ENCODE measurements at places on chromosomes 1 and 21.

DNA sequence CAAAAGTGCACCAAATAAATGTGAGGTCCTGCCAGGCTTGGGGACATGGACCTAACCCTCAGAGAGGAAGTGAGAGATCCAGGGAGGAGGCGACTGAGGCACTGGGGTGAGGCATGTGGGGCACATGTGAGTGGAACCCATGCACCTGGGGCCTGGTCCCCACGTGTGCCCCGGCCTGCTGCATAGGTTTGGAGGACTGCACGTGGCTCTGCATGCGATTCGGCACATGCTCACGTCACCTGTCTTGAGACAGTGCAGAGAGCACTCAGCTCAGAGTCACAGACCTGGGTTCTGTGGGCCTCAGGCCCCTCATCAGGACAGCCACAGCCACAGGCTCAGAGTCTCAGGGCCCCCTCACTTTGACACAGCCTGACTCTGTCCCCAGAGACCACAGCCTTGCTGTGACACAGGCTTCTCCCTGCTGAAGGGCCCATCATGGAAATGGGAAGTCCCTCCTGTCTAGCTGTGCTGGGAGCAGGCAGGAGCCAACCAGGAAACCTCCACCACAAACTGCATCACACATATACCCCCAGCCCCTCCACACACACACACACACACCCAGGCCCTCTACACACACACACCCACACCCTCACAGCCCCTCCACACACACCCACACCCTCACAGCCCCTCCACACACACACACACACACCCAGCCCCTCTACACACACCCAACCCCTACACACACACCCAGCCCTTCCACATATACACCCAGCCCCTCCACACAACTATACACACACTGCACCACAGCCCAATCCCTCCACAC is 48.2 kb downstream of the SLC9A1 start:
- H3K27me3 ChIP-seq = no peaks in the 10 kb centered on the region
- no peak for DNase-seq
- H3K36me3 ChIP-seq = peaks cover 17% of the 10 kb centered on the region
- peaks cover 30% of the 10 kb centered on the region for H3K4me1 ChIP-seq
- H3K27ac ChIP-seq = no peak overlapping the region

DNA sequence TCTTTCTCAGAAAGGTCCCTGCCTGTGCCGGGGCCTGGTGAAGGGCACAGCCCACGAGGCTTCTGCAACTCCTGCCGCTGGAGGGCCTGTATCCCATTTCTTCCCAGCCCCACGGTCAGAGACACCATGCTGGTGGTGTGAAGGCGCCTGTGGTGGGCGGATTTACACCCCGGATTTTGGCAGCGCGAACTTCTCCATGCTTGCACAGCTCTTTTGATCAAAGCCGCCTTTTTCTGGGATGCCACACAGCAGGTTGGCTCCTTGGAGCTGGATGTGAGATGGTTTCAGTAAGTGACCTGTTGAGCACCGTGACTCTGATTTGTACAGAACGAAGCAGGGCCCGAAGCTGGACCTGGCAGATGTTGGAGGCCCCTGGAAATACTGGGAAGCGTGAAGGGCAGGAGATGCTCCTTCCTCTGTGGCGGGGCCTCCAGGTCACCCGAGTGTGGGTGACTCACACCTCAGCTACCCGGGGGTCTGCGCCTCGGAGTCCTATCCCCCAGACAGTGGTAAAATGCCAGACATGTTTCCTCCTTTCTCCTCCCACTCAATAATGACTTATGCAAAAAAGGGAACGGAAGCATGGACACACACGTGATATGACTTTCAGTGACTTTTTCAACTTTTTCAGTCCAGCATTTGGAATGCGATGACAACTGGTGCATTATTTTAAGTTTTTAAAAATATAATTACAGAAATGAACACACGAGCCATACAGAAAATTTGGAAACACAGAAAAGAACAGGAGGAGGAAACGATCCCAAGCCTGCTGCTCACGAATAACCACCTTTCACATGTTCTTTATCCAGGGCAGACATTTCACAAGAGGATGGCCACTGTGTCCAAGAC is 9.0 kb downstream of the UMODL1 start:
- H3K27ac ChIP-seq = no peak overlapping the region
- H3K4me1 ChIP-seq = no peaks in the 10 kb centered on the region
- no peak overlapping the region for H3K4me3 ChIP-seq
- no peaks in the 10 kb centered on the region for H3K27me3 ChIP-seq

- H3K27me3 ChIP-seq = peaks cover 13% of the 10 kb centered on the region
- H3K4me1 ChIP-seq = no peaks in the 10 kb centered on the region
- no peak overlapping the region for H3K4me3 ChIP-seq
- H3K27ac ChIP-seq = no peak overlapping the region
- H3K36me3 ChIP-seq = no peaks in the 10 kb centered on the region
These were observed 90.6 kb upstream of the ZNF678 start for GRCh38 chr1:227472772-227473171.

GRCh38 chr1:115466433-115466832 is 128.4 kb upstream of the NGF start:
- peaks cover 4% of the 10 kb centered on the region for H3K4me1 ChIP-seq
- no peak overlapping the region for H3K27ac ChIP-seq
- no peak for DNase-seq
- no peak overlapping the region for H3K4me3 ChIP-seq
- no peaks in the 10 kb centered on the region for H3K27me3 ChIP-seq
- H3K36me3 ChIP-seq = no peaks in the 10 kb centered on the region

- no peak for DNase-seq
- no peaks in the 10 kb centered on the region for H3K4me1 ChIP-seq
- H3K4me3 ChIP-seq = no peak overlapping the region
- H3K27me3 ChIP-seq = no peaks in the 10 kb centered on the region
These were observed 59.8 kb upstream of the CASZ1 start for GRCh38 chr1:10856176-10856683.

- H3K27me3 ChIP-seq = peaks cover 26% of the 10 kb centered on the region
- H3K4me3 ChIP-seq = no peak overlapping the region
- H3K36me3 ChIP-seq = no peaks in the 10 kb centered on the region
- no peak overlapping the region for H3K27ac ChIP-seq
- H3K4me1 ChIP-seq = peaks cover 6% of the 10 kb centered on the region
These were observed 53.4 kb downstream of the DMRTA2 start for GRCh38 chr1:50369830-50370229.

- H3K27ac ChIP-seq = peak overlapping the region; percentile 91
- peaks cover 27% of the 10 kb centered on the region for H3K36me3 ChIP-seq
- H3K4me1 ChIP-seq = peaks cover 40% of the 10 kb centered on the region
- H3K27me3 ChIP-seq = no peaks in the 10 kb centered on the region
- peak overlapping the region; percentile 89 for H3K4me3 ChIP-seq
These were observed 1.6 kb downstream of the CD247 start for GRCh38 chr1:167516404-167517388.

GRCh38 chr1:156523801-156524480 is 23.4 kb upstream of the MEF2D start:
- peaks cover 33% of the 10 kb centered on the region for H3K4me1 ChIP-seq
- H3K4me3 ChIP-seq = no peak overlapping the region
- no peaks in the 10 kb centered on the region for H3K36me3 ChIP-seq
- H3K27me3 ChIP-seq = no peaks in the 10 kb centered on the region
- H3K27ac ChIP-seq = no peak overlapping the region

DNA sequence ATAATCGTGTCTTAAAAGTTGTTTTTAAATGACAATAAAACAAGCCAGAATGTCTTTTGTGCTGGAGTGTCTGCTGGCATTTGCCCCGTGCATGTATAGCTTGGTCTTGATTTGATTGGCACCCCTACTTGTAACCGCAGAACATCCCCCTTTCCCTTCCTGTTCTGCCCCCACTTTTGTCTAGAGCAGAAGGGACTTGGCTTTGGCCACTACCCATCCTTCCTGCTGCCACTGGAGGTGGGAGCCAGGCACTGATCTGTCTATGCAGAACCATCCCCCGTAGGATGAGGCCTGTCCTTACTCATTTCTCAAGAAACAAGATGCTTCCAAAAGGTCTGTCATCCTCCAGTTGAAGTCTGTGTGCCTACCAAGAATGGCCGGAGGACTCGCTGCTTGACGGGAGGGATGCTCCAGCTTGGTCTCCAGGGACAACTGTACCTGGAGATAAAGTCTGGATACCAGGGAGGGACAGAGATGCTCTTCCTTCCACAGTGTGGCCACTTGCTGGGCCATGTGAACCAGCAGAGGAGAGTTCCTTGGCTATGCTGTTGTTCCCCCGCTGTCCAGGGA is 1.1 kb upstream of the SLC27A3 start:
- no peak overlapping the region for H3K27ac ChIP-seq
- no peak overlapping the region for H3K4me3 ChIP-seq
- H3K36me3 ChIP-seq = peaks cover 35% of the 10 kb centered on the region
- DNase-seq = no peak
- peaks cover 25% of the 10 kb centered on the region for H3K4me1 ChIP-seq
- no peaks in the 10 kb centered on the region for H3K27me3 ChIP-seq

DNA sequence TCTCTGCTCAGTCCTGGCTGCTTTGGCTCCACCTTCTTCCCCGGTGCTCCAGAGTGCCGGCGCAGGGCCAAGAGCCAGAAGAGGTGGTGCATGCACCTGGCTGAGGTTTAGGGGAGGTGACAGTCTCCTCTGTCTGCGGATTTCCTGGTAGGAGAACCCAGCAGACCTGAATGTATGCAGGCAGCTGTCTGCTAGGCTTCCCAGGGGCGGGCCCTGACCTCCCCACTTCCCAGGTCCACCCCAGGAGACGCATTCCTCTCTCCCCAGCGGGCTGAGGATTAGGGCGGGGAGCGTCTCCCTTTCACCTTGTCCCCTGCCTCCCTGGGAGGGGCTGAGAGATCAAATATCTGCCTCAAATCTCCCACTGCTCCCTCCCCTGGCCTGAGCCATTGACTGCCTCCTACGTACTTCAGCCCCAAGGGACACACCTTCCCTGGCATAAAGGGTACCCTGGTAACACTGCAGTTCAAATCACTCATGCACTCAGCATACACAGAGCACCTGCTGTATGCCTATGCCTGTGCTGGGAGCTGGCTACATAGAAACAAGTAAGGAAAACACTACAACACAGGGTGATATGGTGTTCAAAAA is 27.5 kb downstream of the DMBX1 start:
- no peak for DNase-seq
- H3K36me3 ChIP-seq = no peaks in the 10 kb centered on the region
- H3K27ac ChIP-seq = no peak overlapping the region
- peaks cover 2% of the 10 kb centered on the region for H3K4me1 ChIP-seq

DNA sequence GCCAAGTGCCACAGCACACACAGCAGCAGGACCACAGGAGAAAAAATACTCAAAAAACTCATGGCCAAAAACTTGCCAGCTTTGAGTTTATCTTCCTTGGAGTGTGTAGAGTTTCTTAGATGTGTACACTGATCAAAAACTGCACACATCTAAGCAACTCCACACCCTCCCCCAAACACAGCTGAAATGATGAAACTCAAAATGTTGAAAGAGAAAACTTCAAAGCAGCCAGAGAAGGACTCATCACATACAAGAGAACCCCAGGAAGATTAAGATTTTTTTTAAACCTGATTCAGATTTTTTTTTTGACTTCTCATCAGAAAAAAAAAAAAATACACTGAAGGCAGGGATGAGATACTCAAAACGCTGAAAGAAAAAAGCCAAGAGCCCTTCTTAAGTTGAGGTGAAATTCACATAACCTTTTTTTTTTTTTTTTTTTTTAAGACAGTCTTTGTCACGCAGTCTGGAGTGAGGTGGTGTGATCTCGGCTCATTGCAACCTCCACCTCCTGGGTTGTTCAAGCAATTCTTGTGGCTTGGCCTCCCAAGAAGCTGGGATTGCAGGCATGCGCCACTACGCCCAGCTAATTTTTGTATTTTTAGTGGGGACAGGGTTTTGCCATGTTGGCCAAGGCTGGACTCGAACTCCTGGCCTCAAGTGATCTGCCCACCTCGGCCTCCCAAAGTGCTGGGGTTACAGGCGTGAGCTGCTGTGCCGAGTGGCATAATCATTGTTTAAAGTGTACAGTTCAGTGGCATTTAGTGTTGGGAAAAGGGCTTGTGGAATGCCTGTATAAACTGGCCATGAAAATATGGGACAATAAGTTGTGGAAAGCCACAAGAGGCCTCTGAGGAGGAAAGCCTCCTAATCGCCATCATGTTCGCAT is 20.9 kb upstream of the PDXK start:
- H3K4me1 ChIP-seq = peaks cover 18% of the 10 kb centered on the region
- H3K27me3 ChIP-seq = no peaks in the 10 kb centered on the region
- no peak overlapping the region for H3K27ac ChIP-seq
- no peak overlapping the region for H3K4me3 ChIP-seq

GRCh38 chr1:32884726-32885125 is 1.6 kb upstream of the HPCA start:
- H3K27me3 ChIP-seq = peaks cover 41% of the 10 kb centered on the region
- no peaks in the 10 kb centered on the region for H3K36me3 ChIP-seq
- H3K4me1 ChIP-seq = peaks cover 13% of the 10 kb centered on the region
- no peak overlapping the region for H3K4me3 ChIP-seq
- no peak overlapping the region for H3K27ac ChIP-seq

- H3K4me1 ChIP-seq = no peaks in the 10 kb centered on the region
- no peak overlapping the region for H3K4me3 ChIP-seq
- DNase-seq = no peak
- no peaks in the 10 kb centered on the region for H3K27me3 ChIP-seq
These were observed 168.4 kb downstream of the FASLG start for GRCh38 chr1:172827301-172827700.

DNA sequence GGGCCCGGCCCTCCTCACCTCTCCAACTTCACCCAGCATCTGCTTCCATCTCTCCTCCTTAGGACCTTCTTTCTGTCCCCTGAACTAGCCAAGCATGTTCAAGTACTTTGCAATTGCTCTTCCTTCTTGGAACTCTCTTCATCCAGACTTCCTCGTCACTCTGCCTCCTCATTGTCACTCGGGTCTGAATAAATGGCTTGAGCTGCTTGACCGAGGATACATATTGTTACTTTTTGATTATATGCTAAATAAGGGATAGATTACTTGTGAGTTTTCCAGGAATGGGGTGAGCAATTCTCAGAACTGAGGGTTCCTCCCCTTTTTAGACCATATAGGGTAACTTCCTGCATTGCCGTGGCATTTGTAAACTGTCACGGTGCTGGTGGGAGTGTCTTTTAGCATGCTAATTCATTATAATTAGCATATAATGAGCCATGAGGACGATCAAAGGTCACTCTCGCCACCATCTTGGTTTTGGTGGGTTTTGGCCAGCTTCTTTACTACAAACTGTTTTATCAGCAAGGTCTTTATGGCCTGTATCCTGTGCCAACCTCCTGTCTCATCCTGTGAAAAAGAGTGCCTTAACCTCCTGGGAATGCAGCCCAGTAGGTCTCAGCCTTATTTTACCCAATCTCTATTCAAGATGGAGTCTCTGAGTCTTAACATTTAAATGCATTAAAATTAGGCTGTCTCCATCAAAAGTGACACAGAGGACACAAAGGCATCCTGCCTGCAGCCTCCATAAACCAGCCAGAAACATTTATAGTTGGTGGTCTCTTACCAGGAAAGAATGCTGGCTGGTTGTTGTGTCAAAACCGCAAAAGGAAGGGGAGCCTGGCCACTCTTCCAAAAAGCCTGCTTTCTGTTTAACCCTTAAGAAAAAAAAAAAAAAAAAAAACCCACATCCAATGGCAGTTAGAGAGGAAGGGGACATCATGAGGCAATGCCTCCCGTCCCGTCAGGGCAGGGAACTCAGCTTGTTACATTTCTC is 179.3 kb downstream of the KAZN start:
- no peaks in the 10 kb centered on the region for H3K36me3 ChIP-seq
- DNase-seq = no peak
- H3K27me3 ChIP-seq = no peaks in the 10 kb centered on the region
- no peak overlapping the region for H3K27ac ChIP-seq
- H3K4me3 ChIP-seq = no peak overlapping the region

- no peak for DNase-seq
- H3K4me1 ChIP-seq = no peaks in the 10 kb centered on the region
- H3K4me3 ChIP-seq = no peak overlapping the region
- no peaks in the 10 kb centered on the region for H3K27me3 ChIP-seq
- H3K27ac ChIP-seq = no peak overlapping the region
- no peaks in the 10 kb centered on the region for H3K36me3 ChIP-seq
These were observed 27.5 kb downstream of the FRRS1 start for GRCh38 chr1:99738858-99739465.
